ENCODE measurements at places on chromosomes 2 and 18. TPM values are rescaled to one million over a fixed set of nuclear protein-coding genes. Genes with fewer than 3 reads are reported as not detected.

CREG2 gene
- not detected for total RNA-seq

UGGT1 gene
- total RNA-seq = 45.7 TPM

SRBD1 gene
- total RNA-seq = 4.4 TPM

CROCC2 gene
- 0.07 TPM for total RNA-seq

DNA sequence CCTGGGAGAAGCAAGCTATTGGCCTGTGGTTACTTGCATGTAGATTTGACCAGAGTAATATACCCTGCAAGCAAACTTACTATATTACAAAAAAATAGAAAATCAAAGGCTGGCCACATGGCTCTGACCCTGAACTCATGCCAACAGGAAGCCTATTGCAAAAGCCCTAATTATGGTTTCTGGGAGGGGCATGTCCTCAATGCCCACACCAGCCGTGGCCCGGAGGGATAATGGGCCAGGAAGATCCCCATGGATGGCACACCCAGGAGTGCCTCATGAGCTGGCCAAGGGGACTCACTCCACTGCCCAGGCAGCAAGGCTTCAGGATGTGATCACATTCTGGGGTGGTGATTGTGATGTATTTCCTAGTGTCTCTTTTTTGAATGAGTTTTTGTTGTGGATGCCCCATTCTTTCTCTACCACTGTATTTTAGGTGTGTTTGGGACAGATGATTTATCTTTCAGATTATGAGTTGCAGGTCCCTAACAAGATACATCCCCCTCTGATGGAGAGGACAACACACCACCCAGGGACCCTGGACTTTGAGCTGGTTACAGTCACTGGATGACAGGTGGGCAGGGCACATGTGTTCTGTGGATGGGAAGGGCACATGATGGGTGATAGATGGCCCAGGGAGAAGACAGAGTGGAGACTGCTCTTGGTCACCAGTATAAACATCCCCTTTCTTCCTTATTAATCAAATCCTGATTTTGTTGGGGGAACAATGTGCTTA, 18.7 kb upstream of the TFCP2L1 start:
- no peak for DNase-seq

- DNase-seq = no peak
These were observed 94.8 kb upstream of the SERTAD2 start for GRCh38 chr2:64748561-64748960.

- no peak for DNase-seq
These were observed 2019.4 kb upstream of the PIK3C3 start for GRCh38 chr18:39935598-39935997.

DNA sequence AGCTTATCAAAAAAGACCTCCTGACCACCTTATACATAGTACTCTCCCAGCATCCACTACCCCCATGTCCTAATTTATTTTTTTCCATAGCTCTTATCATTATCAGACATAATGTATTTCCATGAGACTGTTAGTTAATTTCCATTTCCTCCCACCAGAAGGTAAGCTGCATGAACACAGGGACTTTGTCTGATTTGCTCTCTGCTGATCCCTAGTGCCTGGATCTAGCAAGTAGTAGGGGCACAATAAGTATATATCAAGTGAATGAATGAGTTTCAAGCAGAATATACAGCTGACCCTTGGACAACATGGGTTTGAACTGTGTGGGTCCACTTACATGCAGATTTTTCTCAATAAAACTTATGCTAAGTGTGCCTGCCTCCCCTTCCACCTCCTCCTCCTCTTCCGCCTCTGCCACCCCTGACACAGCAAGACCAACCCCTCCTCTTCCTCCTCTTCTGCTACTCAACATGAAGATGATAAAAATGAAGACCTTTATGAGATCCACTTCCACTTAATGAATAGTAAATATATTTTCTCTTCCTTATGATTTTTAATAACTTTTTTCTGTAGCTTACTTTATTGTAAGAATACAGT, 53.8 kb downstream of the CTAGE1 start:
- DNase-seq = no peak

GRCh38 chr2:95728878-95729596, 137.2 kb downstream of the TRIM43 start:
- peak; percentile 51 for DNase-seq

GRCh38 chr2:25651066-25651465, 22.3 kb downstream of the DTNB start:
- no peak for DNase-seq

GRCh38 chr2:177429688-177430325, 37.2 kb downstream of the AGPS start:
- DNase-seq = no peak

GRCh38 chr2:18319987-18320386, 240.5 kb downstream of the RDH14 start:
- no peak for DNase-seq

DNA sequence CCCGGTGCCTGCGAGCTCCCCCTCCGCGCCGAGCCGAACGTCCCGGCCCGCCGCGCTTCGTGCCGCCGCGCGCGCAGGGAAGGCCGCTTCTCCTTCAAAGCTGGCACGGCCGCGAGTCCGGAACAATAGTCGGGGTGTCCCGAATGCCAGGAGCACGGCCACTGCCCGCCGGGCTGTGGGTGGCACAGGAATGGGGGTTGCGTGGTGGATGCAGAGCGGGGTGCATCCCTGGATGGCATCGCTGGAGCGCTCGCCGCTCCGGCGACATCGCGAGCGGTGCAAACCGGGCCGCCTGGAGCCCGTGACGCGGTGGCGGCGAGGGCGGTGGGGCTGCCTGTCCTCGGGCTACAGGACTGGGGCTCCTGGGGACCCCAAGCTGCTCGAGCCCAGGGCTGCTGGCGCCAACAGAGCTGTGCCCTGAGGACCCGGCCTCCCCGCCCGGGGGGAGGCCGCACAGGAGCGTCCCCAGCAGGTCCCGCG, 1.1 kb upstream of the SATB2 start:
- DNase-seq = no peak

- DNase-seq = no peak
These were observed 63.8 kb downstream of the OLA1 start for GRCh38 chr2:174184504-174184903.

DNA sequence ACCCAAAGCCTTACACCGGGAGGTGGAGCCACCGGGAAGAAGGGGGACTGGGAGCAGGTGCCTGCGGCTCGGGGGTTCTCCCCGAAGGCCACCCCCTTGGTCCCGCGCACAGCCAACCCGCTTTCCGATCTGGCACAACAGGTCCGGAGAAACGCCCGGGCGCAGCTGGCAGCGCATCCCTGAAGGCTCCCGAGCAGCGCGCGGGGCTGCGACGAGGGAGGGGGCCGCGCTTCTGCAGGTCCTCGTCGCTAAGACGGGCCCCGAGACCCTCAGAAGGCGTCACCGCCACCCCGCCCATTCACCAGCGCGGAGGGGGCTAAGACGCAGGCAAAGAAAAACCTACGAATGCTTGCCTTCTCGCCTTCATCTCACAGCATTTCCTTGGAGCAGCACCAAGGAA, 1.8 kb downstream of the CBLN2 start:
- DNase-seq = no peak

DNA sequence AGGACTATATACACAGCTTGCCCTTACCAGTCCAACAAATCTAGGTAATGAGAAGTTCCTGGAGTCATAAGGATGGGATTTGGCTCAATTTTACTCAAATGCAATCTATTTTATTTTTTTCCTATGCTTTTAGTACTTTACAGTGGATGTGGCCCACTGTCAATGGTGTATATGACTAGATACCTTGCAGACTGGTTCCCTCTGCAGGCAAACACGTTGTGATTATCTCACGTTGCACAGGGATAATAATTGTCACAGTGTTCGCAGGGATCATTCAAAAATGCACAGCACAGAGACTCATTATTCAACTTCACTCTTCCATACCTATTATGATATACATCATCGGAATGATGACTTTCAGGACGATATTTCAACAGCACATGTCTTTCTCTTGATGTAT, 359.7 kb downstream of the MBD2 start:
- DNase-seq = no peak

DNA sequence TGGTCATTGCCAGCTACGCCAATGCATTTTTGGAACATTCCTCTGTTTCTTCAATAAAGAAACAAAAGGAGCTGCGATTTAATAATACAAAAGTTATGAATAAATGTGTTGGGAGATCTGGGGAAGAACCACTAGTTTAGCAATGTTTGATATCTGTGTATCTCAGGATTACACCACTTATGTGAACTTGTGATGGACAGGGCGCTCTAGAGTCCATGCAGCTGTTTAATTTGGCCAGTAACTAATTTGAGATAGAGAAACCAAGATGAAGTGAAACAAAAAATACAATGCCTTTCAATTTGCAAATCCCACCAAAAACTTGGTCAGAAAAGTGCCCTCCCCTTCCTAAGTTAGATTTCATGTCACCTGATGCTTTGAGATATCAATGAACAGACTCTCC, 6.8 kb upstream of the DCDC2C start:
- DNase-seq = no peak

DNA sequence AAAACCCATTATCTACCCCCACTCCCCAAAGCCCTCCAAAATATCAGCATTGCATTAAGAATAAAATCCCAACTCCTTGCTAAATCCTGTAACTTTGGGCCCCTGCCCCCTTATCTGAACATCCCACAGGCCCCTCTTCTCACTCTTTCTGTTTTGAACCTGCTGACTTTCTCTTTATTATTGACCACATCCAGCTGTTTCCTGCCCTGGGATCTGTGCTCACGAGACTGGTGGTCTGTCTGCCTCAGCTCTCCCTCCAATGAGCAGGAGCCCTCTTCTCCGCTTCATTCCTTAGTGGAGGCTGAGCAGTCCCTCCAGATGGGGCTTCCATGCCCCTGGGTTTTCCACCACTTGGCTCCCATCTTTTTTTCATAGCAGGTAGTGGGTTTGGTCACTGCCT, 116.9 kb downstream of the ACKR3 start:
- no peak for DNase-seq

DNA sequence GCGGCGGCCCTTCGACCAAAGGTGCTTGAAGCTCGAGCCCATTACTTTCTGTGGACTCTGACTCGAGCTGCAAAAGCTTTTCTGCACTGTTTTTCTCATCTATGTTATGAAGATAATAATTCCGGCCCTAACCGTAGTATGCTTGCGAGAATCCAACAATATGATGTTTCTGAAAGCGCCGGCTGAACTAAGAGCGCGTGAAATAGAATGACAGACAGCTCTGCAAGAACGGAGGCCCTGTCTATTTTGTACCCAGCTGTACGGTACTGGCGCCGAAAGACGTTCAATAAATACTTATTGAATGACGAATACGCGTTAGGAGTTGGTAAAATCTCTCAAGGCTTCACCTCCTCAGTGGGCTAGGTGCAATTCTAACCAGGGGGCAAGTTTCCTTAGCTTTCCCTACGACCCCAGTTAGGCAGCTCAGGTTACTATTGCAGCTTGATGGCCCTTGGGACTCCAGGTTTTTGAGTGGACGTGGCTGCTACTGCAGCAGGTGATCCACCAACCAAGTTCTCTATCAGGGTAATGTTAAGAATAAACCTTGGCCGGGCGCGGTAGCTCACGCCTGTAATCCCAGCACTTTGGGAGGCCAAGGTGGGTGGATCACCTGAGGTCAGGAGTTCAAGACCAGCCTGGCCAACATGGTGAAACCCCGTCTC, 570 bp downstream of the SCRN3 start:
- DNase-seq = no peak

DNA sequence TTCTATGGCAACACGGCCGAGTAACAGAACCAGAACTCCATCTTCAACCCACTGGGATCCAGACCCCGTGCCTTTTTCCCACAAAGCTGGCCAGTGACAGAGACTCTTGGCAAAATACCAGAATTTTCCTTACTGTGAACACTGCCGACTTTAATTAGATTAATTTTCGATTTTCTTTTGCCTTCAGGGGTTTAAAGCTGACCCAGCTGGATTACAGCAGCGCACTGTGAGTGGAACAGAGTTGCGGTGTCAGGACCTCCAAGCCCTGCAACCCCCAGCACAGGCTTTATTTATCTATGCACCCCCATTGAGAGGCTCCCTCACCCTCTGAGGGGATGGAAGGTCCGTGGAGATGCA, 36.4 kb downstream of the CTIF start:
- no peak for DNase-seq

- peak; percentile 39 for DNase-seq
These were observed 345.7 kb downstream of the CYP26B1 start for GRCh38 chr2:71801969-71802368.

DNA sequence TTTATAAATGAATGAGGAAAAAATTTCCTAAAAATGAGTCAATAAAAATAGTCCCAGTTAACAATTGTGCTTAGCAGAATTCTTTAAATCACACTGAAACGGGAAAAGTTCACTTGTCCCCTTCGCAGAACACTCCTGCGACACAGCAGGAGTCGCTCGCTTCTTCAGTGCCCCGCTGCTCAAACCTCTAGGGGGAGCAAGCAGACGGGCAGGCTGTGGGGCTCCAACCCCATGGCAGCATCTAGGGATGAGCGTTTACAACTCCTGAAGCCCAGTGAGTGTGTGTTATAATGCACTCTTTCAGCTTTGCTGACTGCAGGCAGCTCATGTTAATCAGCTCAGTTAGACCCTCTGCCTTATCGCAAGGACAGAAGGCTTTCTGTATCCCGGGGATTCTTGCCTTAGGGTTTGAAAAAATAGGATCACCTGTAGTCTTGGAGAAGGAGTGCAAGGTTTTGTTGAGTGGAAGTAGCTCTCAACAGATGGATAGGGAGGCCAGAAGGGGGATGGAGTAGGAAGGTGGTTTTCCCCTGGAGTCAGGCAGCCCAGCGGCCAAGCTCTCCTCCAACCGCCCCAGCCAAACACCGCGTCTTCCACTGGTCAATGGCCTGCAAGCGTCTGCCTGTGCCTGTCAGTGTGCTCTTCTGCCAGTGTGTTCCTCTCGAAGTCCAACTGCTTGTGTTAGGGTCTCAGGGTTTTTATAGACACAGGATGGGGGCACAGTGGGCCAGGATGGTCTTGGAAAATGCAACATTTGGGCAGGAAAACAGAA, 1977.7 kb upstream of the LRRTM1 start:
- DNase-seq = no peak

DNA sequence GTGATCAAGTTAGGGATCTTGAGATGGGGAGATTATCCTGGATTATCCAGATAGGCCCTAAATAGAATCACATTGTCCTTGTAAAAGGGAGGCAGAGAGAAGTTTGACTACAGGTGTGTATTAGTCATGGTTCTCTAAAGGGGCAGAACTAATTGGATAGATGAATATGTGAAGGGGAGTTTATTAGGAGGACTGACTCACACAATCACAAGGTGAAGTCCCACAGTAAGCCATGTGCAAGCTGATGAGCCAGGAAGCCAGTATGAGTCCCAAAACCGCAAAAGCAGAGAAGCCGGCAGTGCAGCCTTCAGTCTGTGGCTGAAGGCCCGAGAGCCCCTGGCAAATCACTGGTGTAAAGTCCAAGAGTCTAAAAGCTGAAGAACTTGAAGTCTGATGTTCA, 275.8 kb downstream of the KCNS3 start:
- no peak for DNase-seq

DNA sequence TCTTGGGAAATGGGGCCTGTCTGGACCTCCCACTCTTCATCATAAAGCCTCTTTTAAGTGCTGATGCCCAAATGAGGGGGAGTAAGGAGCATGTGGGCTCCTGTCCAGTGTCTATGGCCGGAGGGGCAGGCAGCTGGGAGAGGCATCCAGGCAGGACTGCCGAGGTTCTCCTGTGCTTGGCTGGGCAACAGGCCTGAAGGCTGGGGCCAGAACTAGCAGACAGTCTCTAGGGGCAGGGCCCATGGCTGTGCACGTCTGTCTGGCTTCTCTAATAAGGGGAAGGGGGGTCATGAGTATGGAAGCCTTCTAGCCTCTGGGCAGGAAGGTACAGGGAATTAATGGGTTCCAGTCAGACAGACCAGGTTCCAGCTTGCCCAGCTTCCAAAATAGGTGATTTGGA, 128.6 kb downstream of the SMAD2 start:
- no peak for DNase-seq

- no peak for DNase-seq
These were observed 33.8 kb downstream of the LCLAT1 start for GRCh38 chr2:30480703-30481322.

GRCh38 chr2:181164699-181165098, 184.3 kb downstream of the UBE2E3 start:
- no peak for DNase-seq

Measured in gastrocnemius medialis (tissue), 4 donors.